ENCODE measurements at places on chromosomes 1 and 21. TPM values are rescaled to one million over a fixed set of nuclear protein-coding genes. Genes with fewer than 3 reads are reported as not detected.

Gene CSDE1
- total RNA-seq = 1,101 TPM

Gene HLX
- total RNA-seq = not detected

Gene TNFRSF25
- 15.6 TPM for total RNA-seq

Gene OR2L13
- total RNA-seq = not detected

DNA sequence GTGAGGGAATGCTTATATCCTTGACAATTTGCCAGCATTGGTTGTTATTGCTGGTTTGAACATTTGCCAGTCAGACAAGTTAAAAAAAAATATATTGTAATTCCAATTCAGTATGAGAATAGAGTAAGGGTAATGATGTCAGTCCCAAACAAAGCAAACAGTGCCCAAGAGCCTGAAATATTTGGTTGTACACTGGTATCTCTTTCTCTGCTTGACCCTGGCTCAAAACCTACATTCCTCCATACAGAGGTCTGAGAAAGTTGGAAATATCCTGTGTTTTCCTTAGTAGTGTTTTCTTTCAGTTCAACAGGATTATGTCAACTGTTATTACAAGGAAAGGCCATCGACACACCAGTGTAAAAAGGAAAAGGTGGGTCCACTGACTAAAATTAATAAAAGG lies 145.6 kb downstream of the MRPL39 start:
- DNase-seq = no peak
- no peaks in the 10 kb centered on the region for H3K36me3 ChIP-seq
- no peaks in the 10 kb centered on the region for H3K27me3 ChIP-seq
- H3K4me1 ChIP-seq = no peaks in the 10 kb centered on the region

- peaks cover 4% of the 10 kb centered on the region for H3K4me1 ChIP-seq
- no peaks in the 10 kb centered on the region for H3K27me3 ChIP-seq
- no peak for DNase-seq
- no peaks in the 10 kb centered on the region for H3K36me3 ChIP-seq
- no peak overlapping the region for H3K4me3 ChIP-seq
Observed at GRCh38 chr1:200392625-200393185, 17.1 kb downstream of the ZNF281 start.

DNA sequence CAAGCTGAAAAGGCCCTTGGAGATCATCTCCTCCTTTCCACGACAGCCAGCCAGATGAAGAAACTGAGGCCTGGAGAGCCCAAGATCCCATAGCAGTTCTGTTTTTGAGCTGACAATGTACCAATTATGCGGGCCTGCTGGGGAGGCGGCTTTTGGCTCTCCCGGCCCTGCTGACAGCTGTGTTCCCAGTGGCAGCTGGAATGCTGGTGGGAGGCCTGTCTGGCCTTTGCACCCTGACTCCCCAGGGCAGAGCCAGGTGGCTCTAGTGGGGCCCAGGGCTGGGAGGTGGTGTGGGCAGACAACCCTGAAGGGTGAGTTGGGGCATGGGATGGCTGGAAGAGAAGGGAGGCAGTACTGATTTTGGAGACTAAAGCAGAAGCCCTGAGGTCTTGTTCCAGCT lies 30.7 kb upstream of the WASF2 start:
- H3K27ac ChIP-seq = no peak overlapping the region
- H3K4me3 ChIP-seq = no peak overlapping the region
- no peaks in the 10 kb centered on the region for H3K27me3 ChIP-seq
- DNase-seq = peak; percentile 33

- H3K27ac ChIP-seq = peak overlapping the region; percentile 86
- no peaks in the 10 kb centered on the region for H3K36me3 ChIP-seq
Observed at GRCh38 chr1:203181586-203182386, 4.7 kb downstream of the CHI3L1 start.
